GM12865 (cell line): ENCODE measurements at places on chromosomes 7 and 10.

GRCh38 chr7:90618876-90619275, 22.8 kb downstream of the CDK14 start:
- DNase-seq: no peak

GRCh38 chr7:122013065-122013464, 131.0 kb downstream of the AASS start:
- DNase-seq: peak; percentile 8

- DNase-seq: peak; percentile 45
These were observed 1.7 kb downstream of the ESYT2 start for GRCh38 chr7:158827411-158828132.

GRCh38 chr10:130404476-130405055, 268.4 kb downstream of the GLRX3 start:
- no peak for DNase-seq

- DNase-seq: no peak
These were observed 62.1 kb upstream of the PRSS58 start for GRCh38 chr7:142319970-142320369.

DNA sequence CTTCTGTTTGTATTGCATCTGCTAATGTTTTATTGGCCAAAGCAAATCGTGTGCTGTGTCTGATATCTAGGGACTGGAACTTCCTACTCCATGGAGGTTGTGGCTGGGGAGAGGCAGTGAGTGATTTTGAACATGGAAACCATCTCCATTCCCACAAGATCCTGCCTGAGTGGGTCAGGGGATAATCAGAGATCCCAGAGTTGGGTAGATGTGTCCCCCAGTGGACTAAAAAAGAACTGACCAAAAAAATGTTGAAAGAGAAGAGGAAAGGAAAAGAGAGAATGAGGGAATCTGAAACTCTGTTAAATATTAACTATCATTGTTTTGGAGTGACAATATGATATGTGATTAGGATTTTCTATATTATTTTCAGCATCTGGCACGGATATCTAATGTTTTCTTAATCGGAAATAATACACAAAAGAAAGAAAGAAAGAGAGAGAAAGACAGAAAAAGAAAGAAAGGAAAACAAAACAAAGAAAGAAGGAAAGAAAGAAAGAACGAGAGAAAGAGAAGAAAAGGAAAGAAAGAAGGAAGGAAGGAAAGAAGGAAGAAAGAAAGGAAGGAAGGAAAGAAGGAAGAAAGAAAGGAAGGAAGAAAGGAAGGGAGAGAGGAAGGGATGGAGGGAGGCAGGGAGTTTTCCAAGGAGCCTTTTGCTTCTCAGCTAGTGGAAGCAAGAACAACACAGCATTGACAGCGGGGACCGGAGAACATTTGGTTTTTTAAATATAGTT, 638.5 kb downstream of the CCSER2 start:
- DNase-seq: no peak

DNA sequence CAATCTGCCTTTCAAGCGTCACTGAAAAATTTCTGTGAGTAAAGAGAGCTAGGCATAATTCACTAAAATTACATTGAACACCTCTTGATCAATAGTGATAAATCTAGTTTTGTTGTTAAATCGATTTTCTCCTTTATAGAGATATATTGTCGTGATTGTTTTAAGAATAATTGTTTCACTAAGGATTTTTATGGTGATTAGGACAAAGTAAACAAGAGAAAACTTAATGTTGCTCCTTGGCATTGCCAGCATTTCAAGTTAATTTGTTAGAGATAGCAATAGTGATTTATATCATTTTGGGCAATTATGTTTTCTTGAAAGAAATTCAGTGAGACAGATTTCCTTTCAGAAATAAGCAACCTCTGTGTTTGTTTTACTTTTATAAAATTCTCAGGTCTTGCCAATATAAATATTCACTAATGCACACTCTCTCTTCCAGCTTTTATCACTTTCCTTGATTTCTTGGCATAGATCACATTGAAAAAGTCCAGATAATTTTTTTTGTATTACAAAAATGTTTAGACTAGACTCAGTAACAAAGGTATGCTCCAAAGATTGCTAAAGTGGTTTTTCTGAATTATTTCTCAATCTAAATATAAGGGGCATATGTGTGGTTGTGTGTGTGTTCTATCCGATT, 538.7 kb downstream of the TFEC start:
- no peak for DNase-seq

- DNase-seq: no peak
These were observed 51.0 kb upstream of the NAMPT start for GRCh38 chr7:106335814-106336213.
